ENCODE measurements at places on chromosomes 4 and X.

- no peak for DNase-seq
Observed at GRCh38 chrX:123739474-123739873, 6.6 kb upstream of the THOC2 start.

- no peak for DNase-seq
Observed at GRCh38 chr4:147725673-147726072, 6.2 kb upstream of the ARHGAP10 start.

- DNase-seq, result no peak
Observed at GRCh38 chrX:16418650-16419049, 231.3 kb upstream of the S100G start.

DNA sequence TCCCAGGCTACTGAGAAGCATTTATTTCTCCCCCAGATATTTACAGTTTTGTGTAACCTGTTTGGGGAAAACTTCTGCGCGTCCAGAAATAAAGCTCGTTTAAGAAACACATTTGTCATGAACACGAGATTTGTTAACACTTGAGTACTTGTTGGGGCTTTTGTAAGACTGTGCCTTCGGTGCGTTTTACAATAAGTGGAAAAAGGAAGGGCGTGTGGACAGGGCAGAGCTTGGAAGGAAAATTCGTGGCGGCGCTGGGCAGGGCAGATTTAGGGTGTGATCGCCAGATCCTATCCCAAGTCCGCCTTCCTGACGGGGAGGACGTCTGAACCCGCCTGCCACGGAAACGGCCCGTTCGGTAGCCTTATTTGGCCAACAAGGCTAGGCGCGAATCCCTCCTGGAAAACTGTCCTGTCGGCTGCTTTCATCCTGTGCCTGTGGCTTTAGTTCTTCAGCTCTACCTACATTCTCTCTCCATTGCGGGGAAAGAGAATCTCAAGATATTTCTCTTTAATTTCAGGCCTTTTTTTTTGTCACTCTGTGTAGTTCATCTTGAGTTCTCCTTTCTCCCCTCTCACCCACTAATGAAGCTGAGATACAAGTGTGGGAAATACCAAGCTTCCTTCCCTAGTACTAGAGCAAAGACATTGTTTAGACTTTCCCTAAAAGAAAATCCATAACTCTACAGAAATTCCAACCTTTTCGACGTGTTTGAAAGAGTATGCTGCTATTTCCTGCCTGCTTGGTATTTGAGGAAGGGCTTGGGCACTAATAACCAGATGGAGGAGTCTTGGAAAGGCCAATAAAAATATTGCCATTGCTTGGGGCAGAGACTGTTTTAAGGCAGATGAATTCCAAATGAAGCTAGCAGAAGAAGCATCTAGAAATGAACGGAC lies 982 bp downstream of the PDLIM5 start:
- no peak for DNase-seq

GRCh38 chrX:2954541-2954940 lies 25.4 kb upstream of the ARSD start:
- DNase-seq, result no peak

DNA sequence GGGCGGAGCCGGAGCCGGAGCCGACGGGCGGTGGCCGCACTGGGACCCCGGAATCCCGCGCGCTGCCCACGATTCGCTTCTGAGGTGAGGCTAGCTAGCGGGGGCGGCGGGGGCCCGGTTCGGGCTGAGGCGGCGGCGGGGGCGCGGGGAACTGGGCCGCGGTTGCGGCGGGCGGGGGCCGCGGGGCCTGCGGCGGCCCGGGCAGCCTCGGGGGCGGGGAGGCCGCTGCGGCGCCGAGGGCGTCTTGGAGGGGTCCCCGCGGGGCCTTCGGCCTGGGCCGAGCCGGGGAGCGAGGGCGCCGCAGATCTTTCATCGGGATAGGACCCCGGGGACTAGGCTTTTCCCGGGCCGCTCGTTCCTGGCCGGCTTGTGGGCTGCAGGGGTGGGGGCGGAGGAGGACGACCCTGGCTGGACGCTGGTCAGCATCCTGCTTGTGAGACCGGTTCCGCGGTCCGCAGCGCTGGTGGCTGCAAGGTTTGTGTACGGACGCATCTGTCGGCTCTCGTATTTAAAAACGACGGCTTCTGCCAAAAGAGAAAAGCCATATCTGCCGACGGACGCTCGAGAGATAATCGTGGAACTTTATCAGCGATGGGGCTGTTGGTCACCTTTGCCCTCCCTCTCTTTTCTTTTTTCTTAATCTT lies 419 bp downstream of the ADD1 start:
- no peak for DNase-seq

All from activated T-helper 1 cell treated with anti-CD3 and anti-CD28 coated beads, Interleukin-2, amount 50 U/mL, for 16 hours (primary cell).